ENCODE measurements at places on chromosomes 1 and 21. TPM values are rescaled to one million over a fixed set of nuclear protein-coding genes. Genes with fewer than 3 reads are reported as not detected.

DNA sequence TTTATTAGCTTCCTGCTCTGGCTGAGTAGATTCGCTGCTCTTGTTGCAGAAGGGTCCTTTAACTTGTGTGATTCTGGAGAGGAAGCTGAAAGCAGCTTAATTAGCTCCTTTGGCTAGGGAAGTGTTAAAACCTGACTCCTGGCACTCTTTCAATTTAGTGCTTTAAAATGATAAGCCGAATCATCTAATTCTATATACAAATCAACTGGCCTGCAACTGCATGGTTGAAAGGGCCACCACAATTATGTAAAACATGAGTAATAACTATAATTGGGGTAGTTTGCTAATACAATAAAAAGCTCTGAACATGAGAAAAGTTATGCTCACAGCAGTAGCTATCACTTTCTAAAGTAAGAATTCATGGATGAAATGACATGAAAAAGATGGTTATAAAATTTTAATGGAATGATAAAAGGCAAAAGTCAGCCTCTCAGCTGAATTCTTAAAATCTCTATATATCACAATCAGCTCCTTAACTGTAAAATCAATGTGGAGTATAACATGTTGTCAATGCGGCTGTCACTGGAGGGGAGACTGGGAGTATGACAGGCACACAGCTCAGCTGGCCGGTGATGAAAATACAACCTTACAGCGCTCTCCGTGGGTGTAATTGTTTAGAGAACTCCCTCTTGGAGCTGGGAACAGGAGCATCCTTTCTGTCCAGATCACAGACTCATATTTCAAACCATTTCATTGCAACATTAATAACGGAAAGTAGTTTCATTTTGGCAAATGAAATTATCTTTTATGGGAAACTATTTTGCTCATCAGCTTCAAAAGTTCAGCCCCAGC lies 324.4 kb downstream of the KCTD3 start:
- no peak for DNase-seq
- no peaks in the 10 kb centered on the region for H3K27me3 ChIP-seq
- no peaks in the 10 kb centered on the region for H3K36me3 ChIP-seq
- H3K4me1 ChIP-seq, result no peaks in the 10 kb centered on the region

- H3K36me3 ChIP-seq, result no peaks in the 10 kb centered on the region
- H3K27ac ChIP-seq, result no peak overlapping the region
- H3K4me1 ChIP-seq, result no peaks in the 10 kb centered on the region
- DNase-seq, result no peak
Observed at GRCh38 chr1:70764747-70765146, 282.9 kb downstream of the PTGER3 start.

The VPS13D gene
- total RNA-seq, result 53.3 TPM

The ABL2 gene
- total RNA-seq, result 9.7 TPM

The SLC45A3 gene
- total RNA-seq, result 0.31 TPM

GRCh38 chr21:34110594-34111202 lies 37.3 kb downstream of the MRPS6 start:
- H3K36me3 ChIP-seq, result peaks cover 69% of the 10 kb centered on the region
- no peak for DNase-seq
- no peak overlapping the region for H3K4me3 ChIP-seq
- H3K27me3 ChIP-seq, result no peaks in the 10 kb centered on the region
- H3K27ac ChIP-seq, result no peak overlapping the region

The TCEA3 gene
- 20.4 TPM for total RNA-seq

DNA sequence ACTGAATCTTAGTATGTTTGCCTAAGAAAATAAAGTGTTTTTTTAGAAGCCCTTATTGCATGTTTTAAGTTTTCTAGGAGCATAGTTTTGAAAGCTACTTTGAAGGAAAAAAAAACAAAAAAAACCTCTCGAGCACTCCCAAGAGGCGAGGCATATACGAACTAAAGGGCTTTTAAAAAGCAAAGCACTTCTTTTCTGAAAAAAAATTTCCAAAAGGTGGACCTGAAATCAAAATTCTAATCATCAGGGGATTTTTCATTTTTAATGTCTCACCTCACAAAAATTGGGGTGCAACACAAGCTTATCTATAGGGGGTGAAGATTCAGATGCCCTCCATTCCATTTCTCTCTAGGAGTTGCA lies 594 bp downstream of the GLMN start:
- peak overlapping the region; percentile 99 for H3K4me3 ChIP-seq
- peak overlapping the region; percentile 99 for H3K27ac ChIP-seq
- DNase-seq, result no peak
- peaks cover 28% of the 10 kb centered on the region for H3K4me1 ChIP-seq

DNA sequence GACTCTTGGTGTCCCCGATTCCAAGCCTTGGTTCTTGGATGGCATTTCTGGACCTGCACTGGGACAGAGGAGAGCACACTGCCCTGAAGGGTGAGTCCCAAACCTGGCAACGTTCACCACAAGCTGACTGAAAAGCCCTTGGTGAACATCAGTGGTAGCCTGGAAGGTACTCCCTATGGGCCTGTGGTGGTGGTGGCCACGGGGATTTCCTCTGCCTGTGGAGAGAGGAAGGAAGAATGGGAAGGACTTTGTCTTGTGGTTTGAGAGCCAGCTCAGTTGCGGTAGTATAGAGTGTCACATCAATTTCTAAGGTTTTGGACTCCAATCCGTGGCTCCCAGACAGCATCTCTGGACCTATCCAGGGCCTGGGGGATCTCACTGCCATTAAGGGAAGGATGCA lies 50.7 kb downstream of the DNAH14 start:
- no peak for DNase-seq
- no peaks in the 10 kb centered on the region for H3K36me3 ChIP-seq
- H3K4me1 ChIP-seq, result peaks cover 7% of the 10 kb centered on the region
- no peak overlapping the region for H3K27ac ChIP-seq
- peaks cover 2% of the 10 kb centered on the region for H3K27me3 ChIP-seq
- no peak overlapping the region for H3K4me3 ChIP-seq

- H3K4me1 ChIP-seq, result peaks cover 13% of the 10 kb centered on the region
- H3K4me3 ChIP-seq, result no peak overlapping the region
- H3K36me3 ChIP-seq, result peaks cover 12% of the 10 kb centered on the region
- no peak for DNase-seq
- no peaks in the 10 kb centered on the region for H3K27me3 ChIP-seq
Observed at GRCh38 chr1:17045150-17045549, 8.7 kb downstream of the SDHB start.

GRCh38 chr1:221963742-221964141 lies 221.9 kb upstream of the DUSP10 start:
- no peaks in the 10 kb centered on the region for H3K36me3 ChIP-seq
- H3K4me1 ChIP-seq, result peaks cover 22% of the 10 kb centered on the region
- H3K27ac ChIP-seq, result no peak overlapping the region
- H3K4me3 ChIP-seq, result no peak overlapping the region

GRCh38 chr1:204076891-204077290 lies 4.0 kb downstream of the SOX13 start:
- H3K4me1 ChIP-seq, result peaks cover 12% of the 10 kb centered on the region
- H3K36me3 ChIP-seq, result no peaks in the 10 kb centered on the region
- peaks cover 64% of the 10 kb centered on the region for H3K27me3 ChIP-seq
- no peak overlapping the region for H3K27ac ChIP-seq
- DNase-seq, result no peak
- H3K4me3 ChIP-seq, result no peak overlapping the region

The ANGEL2 gene
- 63.8 TPM for total RNA-seq

DNA sequence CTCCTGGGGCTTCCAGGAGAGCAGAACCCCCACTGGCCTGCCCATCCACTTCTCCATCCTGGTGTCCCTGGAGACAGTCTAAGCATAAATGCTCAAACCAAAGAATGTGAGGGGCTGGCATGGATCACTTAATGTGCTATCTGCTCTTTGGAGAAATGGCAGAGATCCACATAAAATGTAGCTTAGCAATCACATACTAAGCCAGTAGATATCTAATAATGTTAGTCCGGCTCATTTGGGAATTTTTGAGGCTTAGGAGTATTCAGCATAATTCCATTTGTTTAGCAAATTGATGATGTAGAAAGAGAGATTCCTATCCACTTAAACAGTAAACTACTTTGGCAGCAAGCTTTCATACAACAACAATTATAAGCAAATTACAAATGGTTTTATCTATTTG lies 90.7 kb downstream of the TENT5C start:
- no peak overlapping the region for H3K27ac ChIP-seq
- H3K36me3 ChIP-seq, result no peaks in the 10 kb centered on the region
- H3K27me3 ChIP-seq, result peaks cover 35% of the 10 kb centered on the region
- H3K4me3 ChIP-seq, result no peak overlapping the region

- H3K27ac ChIP-seq, result no peak overlapping the region
- H3K27me3 ChIP-seq, result no peaks in the 10 kb centered on the region
- no peak for DNase-seq
- H3K4me3 ChIP-seq, result no peak overlapping the region
Observed at GRCh38 chr21:9760398-9761074, 760.8 kb upstream of the TPTE start.

The HES3 gene
- not detected for total RNA-seq

The OLFML3 gene
- total RNA-seq, result 0.64 TPM

DNA sequence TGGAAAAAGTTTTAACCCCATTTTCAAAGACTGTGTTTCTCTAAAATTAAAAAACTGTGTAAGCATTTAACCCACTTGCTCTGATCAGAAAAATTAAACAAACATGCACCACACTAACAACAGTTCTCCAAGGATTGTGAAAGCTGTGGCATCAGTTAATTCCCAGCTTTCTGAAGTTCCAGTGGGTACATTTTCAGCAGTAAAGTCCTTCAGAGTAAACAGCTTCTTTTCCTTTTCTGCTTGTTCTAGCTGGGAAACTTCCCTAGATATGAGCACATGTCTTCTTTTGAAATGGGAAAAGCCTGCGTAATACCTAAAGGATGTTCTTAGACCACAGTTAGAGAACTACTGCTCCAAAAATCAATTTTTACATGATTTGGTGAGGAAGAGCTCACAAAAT lies 11.1 kb downstream of the PRRX1 start:
- H3K36me3 ChIP-seq, result no peaks in the 10 kb centered on the region
- H3K4me3 ChIP-seq, result no peak overlapping the region
- no peak overlapping the region for H3K27ac ChIP-seq
- peaks cover 3% of the 10 kb centered on the region for H3K4me1 ChIP-seq

GRCh38 chr21:16968436-16968835 lies 544.4 kb upstream of the CXADR start:
- no peaks in the 10 kb centered on the region for H3K27me3 ChIP-seq
- H3K4me1 ChIP-seq, result no peaks in the 10 kb centered on the region
- no peak for DNase-seq

DNA sequence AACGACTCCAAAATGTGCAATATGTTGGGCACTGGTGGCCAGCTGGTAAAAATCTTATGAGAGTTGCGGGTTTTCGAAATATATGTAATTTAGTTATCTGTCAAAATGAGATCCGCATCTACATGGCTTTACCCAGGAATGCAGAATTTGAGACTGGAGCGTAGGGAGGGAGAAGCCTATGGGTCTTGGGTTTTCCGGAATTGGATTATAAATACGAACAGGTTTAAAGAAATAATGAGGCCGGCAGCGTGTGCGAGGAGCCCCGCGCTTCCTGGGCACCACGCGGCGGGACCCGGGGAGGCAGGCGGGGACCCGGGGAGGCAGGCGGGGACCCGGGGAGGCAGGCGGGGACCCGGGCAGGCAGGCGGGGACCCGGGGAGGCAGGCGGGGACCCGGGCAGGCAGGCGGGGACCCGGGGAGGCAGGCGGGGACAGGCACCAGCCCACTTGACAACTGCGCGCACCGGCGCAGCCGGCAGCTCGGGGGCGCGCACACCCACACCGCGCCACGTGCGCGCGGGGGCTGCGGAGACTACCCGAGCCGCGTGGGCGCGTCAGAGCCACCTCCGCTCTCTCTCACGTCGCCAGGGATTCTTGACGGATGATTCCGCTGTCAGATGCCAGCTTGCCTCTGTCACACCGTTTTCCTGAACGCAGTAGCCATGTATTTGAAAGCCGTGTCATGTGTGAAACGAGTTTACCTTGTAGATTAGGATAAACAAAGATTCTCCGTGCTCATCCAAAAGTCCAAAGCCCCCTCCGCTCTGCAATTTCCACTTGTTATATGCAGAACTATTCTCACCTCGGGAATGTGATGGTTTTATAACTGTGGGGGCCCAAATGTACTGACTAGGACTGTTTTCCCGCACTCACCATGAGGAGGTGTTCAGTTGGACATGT lies 54.3 kb upstream of the HNRNPU start:
- H3K4me3 ChIP-seq, result peak overlapping the region; percentile 76
- H3K36me3 ChIP-seq, result no peaks in the 10 kb centered on the region
- peaks cover 4% of the 10 kb centered on the region for H3K4me1 ChIP-seq
- peaks cover 15% of the 10 kb centered on the region for H3K27me3 ChIP-seq

GRCh38 chr1:198543670-198544260 lies 3.3 kb upstream of the ATP6V1G3 start:
- no peak for DNase-seq
- peaks cover 39% of the 10 kb centered on the region for H3K4me1 ChIP-seq
- no peaks in the 10 kb centered on the region for H3K27me3 ChIP-seq
- H3K27ac ChIP-seq, result peak overlapping the region; percentile 71

GRCh38 chr1:20684651-20685050 lies 23.5 kb upstream of the DDOST start:
- no peaks in the 10 kb centered on the region for H3K36me3 ChIP-seq
- no peak for DNase-seq
- no peak overlapping the region for H3K4me3 ChIP-seq
- H3K27ac ChIP-seq, result no peak overlapping the region
- H3K27me3 ChIP-seq, result peaks cover 25% of the 10 kb centered on the region

GRCh38 chr21:44722731-44723130 lies 11.4 kb upstream of the TSPEAR start:
- no peak overlapping the region for H3K27ac ChIP-seq
- H3K4me3 ChIP-seq, result no peak overlapping the region
- no peak for DNase-seq
- no peaks in the 10 kb centered on the region for H3K36me3 ChIP-seq
- peaks cover 72% of the 10 kb centered on the region for H3K27me3 ChIP-seq
- peaks cover 9% of the 10 kb centered on the region for H3K4me1 ChIP-seq

The PCAT6 gene
- total RNA-seq, result not detected

- H3K36me3 ChIP-seq, result no peaks in the 10 kb centered on the region
- H3K4me3 ChIP-seq, result no peak overlapping the region
- peak; percentile 24 for DNase-seq
- H3K27me3 ChIP-seq, result peaks cover 4% of the 10 kb centered on the region
Observed at GRCh38 chr21:46159841-46160656, 4.7 kb upstream of the FTCD start.

GRCh38 chr1:59186656-59187055 lies 110.2 kb upstream of the FGGY start:
- no peaks in the 10 kb centered on the region for H3K4me1 ChIP-seq
- H3K36me3 ChIP-seq, result peaks cover 2% of the 10 kb centered on the region
- H3K27me3 ChIP-seq, result peaks cover 3% of the 10 kb centered on the region
- no peak overlapping the region for H3K27ac ChIP-seq

- peaks cover 25% of the 10 kb centered on the region for H3K4me1 ChIP-seq
- H3K36me3 ChIP-seq, result peaks cover 2% of the 10 kb centered on the region
- no peak overlapping the region for H3K4me3 ChIP-seq
- H3K27ac ChIP-seq, result no peak overlapping the region
- H3K27me3 ChIP-seq, result peaks cover 2% of the 10 kb centered on the region
Observed at GRCh38 chr1:67434491-67434890, 4.3 kb upstream of the SERBP1 start.

The RXRG gene
- not detected for total RNA-seq

The HPDL gene
- 8.4 TPM for total RNA-seq

The SH2D1B gene
- not detected for total RNA-seq

GRCh38 chr1:41891199-41891896 lies 27.4 kb downstream of the HIVEP3 start:
- no peaks in the 10 kb centered on the region for H3K27me3 ChIP-seq
- peaks cover 53% of the 10 kb centered on the region for H3K4me1 ChIP-seq
- DNase-seq, result peak; percentile 75

- peaks cover 2% of the 10 kb centered on the region for H3K27me3 ChIP-seq
- H3K4me3 ChIP-seq, result no peak overlapping the region
- H3K4me1 ChIP-seq, result no peaks in the 10 kb centered on the region
- H3K36me3 ChIP-seq, result no peaks in the 10 kb centered on the region
- no peak for DNase-seq
Observed at GRCh38 chr1:163084330-163084729, 15.2 kb downstream of the RGS4 start.

GRCh38 chr1:161954050-161954449 lies 69.6 kb downstream of the OLFML2B start:
- no peaks in the 10 kb centered on the region for H3K27me3 ChIP-seq
- H3K4me3 ChIP-seq, result peak overlapping the region; percentile 41
- peak overlapping the region; percentile 35 for H3K27ac ChIP-seq

The OR2T29 gene
- total RNA-seq, result not detected

The IL22RA1 gene
- not detected for total RNA-seq

The OR10J5 gene
- total RNA-seq, result not detected

Measured in activated naive CD8-positive, alpha-beta T cell treated with anti-CD3 and anti-CD28 coated beads, Interleukin-2, amount 10 ng/mL, durations not matched to agents 7 days and 5 days (primary cell).